ENCODE measurements at places on chromosomes 7 and 10.
A peak's percentile ranks its signal among the peaks of the same experiment; 100 is the strongest.

DNA sequence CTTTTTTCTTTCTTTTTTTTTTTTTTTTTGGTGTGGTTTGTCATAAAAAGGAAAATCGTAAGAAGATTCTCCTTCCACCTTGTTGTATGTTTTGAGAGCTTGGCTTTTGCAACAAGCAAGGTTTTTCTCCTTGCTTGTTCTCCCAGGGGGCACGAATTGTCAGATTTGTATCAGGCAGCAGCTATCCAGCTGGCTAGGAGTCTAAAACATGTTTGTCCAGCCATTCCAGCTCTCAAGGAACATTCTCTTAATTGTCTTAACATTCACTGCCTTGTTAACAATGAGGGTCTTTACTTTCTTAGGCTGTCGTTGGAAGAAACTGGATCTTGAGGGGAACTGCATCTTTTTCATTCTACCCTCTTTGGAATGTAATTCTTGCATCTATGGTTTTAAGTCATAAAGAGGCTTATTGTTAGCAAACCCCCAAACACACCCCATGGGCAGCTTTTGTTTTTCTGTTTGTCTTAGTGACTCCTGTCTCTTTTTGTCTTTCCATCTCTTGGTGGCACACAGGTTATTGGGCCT is 14.6 kb downstream of the SHTN1 start:
- DNase-seq = no peak

DNA sequence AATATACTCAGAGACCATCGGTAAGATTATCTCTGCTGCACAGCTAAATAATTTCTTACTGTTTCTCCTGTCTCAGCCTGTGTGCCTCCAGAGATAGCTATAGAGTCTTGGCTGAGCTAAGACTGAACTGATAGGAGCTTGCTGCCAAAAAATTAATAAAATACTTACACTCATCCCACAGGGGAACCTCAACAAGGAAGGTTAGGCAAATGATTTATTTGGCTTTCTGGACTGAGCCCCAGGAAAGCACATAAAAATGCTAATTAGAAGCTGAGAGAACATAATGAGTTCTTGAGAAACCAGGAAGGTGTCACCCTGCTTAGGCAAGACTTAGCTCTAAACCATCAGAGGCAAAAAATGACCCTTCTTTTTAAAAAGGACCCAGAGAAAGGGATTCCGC is 534.5 kb downstream of the TNS3 start:
- DNase-seq = no peak

DNA sequence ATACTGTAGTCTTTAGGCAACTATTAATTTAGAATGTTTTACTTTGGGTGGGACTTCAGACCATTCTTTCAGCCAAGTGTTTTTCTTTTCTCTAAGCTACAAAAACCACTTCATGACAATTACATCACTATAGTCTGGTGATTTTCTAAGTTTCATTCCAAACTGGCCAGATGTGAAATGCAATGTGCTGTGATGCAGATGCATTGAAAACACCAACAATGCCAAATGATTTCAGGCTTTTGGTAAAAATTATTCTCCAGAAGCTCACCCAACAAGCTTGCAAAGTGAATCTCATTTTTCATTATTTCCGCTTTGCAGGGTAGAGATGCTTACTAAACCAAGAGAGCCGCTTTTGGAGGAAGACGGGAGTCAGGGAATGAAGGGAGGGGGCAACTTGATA is 118.4 kb upstream of the ANK3 start:
- no peak for DNase-seq

DNA sequence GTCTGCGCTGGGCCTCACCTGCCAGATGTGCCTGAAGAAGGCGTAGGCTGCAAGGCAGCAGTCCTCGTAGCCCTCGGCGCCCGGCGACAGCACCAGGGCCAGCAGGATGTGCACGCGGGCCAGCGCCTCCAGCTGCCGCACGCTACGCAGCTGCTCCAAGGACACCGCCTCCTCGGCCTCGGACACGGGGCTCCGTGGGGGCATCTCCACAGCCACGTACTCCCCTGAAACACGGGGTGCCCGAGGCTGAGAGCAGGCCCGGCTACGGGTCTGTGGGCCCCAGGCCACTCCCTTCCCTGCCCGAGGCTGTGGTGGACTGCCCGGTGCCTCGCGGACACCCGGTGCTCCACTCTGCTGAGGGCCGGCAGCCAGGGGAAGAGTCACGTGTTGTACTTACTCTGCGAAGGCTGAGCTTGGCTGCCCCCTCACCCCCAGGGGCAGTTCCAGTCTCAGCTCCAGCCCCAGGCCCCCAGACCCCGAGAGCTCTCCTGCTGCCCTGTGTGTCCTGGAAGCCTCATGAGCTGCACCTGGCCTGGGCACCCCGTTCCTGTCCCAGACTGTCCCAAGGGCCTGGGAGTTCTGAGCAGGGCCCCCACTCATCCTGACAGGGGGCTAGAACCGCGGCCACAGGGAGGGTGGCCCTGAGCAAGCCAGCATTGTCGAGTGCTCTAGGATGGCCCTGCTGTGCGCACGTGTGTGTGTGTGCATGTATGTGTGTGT is 62.8 kb downstream of the CFAP46 start:
- DNase-seq = no peak

DNA sequence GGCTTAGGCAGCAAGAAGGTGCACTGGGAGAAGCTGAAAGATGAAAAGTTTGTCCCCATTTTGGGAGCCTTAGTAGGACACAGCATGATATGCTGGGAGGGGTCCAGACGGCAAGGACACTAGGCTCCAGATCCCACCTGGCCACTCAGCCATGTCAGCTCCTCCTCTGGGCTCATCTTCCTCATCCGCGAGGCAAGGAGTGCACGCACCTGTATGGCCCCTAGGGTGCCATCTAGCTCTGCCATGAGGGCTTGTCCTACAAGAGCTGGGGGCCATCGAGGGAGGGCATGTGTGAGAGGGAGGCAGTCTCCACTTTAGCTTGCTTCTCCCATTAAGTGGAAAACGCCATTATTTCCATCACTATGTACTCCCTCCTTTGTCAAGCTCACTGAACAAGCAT is 136.2 kb upstream of the ADAM12 start:
- no peak for DNase-seq

- peak; percentile 84 for DNase-seq
Measured at GRCh38 chr7:44636041-44636584, 29.7 kb downstream of the OGDH start.

DNA sequence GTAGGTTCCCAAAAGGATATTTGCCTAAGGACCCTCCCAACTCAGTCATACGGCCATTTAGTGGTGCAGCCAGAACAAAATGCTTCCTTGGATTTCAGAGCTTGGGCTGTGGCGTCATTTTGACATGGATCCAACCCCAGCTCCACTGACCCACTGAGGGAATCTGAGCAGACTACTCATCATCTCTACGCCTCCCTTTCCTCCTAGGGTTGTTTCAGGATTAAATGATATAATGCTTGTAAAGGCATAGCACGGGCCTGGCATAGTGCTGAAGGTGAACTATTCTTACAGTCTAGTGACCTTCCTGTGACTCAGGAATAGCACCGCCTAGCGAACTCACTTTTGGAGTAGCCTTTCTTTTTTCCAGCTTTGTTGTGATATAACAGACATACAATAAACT is 70.3 kb upstream of the LOXL4 start:
- DNase-seq = no peak

DNA sequence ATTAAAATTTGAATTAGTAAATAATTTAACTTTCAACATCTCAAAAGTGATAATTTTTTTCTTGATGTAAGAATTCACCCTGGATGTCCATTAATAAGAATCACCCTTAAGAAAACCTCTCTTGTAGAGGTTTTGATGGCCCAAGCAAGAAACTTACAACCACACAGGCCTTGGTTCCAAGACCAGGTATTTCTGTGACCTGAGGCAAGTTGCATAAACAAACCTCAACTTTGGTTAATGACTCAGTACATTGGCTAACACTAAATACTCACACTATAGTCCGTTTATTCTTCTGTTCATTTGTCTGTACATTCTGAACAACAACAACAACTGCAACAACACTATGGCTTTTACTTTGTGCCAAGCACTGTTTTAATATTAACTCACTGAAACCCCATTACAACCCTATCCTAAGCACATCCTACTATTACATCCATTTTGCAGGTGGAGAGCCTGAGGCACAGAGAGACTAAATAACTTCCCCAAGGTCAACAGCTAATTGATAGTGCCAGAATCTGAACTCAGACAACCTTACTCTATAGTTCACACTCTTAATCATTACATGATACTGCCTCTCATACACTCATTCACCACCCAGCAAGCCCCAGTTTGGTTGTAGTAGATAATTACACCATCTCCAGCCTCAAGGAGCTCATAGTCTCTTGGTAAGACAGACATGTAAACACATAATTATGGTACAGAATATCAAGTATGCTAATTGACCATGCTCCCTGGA is 6.6 kb downstream of the ANK3 start:
- no peak for DNase-seq

DNA sequence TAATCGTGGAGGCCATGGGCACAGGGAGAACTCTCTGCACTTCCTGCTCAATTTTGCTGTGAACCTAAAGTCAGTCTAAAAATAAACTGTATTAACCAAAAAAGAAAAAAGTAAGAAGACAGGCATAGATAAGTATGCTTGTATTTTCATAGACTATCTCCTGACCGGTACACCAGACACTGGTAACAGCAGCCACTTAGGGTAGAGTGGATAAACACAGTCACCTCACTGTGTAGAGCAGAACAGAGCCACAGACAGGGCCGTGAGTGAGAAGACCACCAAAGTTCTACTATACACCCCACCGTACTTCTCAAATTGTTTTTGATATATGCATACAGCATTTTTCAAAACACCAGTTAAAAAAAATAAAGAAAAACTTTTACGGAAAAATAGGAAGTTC is 25.0 kb downstream of the NUDCD3 start:
- DNase-seq = no peak
